ENCODE measurements at places on chromosomes 4 and X.

GRCh38 chrX:53317365-53318069 is 36.1 kb upstream of the IQSEC2 start:
- DNase-seq, result peak; percentile 96

DNA sequence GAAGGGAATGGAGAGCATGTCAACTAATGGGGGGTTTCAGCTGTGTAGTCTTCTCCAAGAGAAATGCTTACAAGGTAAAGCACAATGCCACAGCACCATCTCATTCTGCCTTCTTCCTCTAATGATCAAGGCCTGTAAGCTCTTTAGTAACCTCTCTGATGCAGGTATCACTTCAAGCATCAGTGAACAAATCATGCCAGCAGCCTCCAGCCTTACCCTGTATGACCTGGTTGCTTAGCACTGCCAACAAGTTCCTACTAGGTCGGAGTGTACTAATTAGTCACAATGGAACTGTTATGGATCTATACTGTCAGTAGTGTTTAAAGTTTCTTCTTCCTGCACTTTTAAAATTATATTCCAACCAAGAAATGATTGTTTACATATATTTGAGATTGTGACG is 197.7 kb downstream of the GRID2 start:
- DNase-seq, result no peak

GRCh38 chr4:53011259-53011905 is 149.3 kb downstream of the RASL11B start:
- no peak for DNase-seq

DNA sequence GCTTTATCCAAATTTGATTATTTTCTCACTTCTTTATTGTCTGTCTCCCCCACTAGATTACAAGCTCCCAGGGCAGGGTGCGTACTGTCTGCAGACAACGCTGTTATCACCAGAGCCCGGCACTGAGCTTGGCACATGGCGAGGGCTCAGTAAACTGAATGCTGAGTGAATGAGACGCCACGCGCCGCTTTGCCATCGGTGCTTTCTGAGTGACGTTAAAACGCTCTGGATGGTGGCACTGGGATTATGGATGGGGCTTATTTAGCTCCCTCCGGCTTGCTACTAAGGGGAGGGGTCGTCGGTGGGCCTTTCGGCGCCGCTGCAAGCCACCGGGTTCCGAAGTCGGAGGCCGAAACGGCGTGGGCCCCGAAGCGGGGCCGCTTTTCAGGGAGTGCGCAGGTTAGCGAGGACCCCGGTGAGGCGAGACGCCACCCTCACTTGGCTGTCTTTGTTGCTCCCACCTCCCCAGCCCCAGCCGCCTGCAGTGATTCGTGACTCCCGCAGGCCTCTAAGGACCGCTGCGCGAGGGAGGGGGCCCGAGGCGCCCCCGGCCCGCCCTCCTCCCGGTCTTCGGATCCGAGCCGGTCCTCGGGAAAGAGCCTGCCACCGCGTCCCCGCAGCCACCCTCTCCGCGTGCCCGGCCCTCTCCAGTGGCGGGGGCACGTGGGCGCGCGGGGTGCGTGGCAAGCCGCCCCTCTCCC is 569 bp upstream of the FHL1 start:
- peak; percentile 88 for DNase-seq

- peak; percentile 73 for DNase-seq
Observed at GRCh38 chrX:148914783-148915182, 414.4 kb downstream of the AFF2 start.

DNA sequence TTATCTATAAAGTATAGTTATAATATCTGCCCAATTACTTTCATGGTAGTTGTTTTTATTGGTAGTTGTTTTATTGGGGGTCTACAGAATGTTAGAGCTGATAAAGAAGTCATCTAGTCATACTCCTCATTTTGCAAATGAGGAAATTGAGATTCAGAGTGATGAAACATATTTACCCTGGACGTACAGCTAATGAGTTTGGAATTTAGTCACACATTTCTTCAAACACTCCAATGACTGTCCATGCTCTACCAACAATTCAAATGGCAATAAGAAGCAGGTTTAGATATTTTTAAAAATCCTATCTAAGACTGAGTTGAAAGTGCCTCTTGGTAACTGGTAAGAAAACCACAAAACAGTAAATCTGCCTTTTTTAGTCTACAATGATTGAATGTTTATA is 98.2 kb downstream of the MAGEC1 start:
- DNase-seq, result no peak

- peak; percentile 52 for DNase-seq
Observed at GRCh38 chr4:20493761-20494353, 206.4 kb upstream of the PACRGL start.

- DNase-seq, result no peak
Observed at GRCh38 chr4:108811486-108811885, 48.6 kb upstream of the ETNPPL start.

GRCh38 chr4:158741326-158742021 is 18.3 kb upstream of the PPID start:
- no peak for DNase-seq

DNA sequence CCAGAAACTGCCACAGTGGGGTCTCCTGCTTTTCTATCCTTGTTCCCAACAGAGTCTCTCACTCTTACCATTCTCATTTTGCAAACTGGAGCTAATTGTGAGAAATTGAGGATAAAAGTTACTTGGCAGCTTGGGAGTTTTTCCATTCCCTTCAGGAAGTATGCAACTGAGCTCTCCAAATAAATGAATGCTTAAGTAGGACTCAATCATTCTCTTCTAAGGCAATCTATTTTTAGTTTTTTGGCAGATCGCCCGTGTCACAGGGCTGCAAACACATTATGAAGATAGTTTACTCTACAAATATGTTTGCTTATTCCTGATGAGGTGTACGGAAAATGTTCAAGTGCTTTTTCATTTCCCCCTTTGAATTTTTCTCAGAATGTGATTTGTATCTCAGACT is 5.3 kb downstream of the ASB11 start:
- no peak for DNase-seq

DNA sequence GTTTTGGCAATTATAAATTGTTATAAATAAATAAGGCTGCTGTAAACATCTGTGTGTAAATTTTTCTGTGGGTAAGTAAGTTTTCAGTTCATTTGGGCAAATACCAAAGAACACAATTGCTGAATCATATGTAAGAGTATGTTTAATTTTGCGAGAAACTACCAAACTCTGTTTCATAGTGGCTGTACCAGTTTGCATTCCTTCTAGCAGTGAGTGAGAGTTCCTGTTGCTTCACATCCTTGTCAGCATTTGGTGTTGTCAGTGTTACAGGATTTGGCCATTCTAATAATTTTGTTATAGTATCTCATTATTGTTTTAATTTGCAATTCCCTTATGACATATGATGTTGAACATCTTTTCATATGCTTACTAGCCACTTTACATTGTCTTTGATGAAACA is 48.4 kb downstream of the ARFIP1 start:
- DNase-seq, result no peak

- DNase-seq, result no peak
Observed at GRCh38 chrX:40573763-40574162, 7.0 kb upstream of the ATP6AP2 start.

DNA sequence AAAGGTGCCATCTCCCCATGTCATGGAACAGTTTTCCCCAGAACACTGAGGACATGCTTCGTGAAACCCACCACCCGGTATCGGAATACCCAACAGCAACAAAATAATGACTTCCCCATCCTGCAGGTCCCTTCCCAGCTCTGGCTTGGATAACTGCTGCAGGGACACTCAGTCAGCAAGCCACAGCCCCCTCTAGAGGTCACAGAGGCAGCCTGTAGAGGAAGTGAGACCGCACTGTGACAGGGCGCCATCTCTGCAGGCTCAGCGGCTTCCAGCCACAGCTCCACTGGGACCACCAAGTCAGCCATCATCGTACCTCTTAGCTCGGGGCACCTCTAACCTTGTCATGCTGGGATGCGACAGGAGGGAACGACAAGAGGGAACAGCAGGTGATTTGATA is 315.9 kb downstream of the LDB2 start:
- DNase-seq, result no peak

- DNase-seq, result no peak
Observed at GRCh38 chrX:154661170-154661569, 7.8 kb upstream of the CTAG2 start.

- no peak for DNase-seq
Observed at GRCh38 chrX:30643313-30643821, 9.9 kb upstream of the GK start.
